Activated T-helper 2 cell treated with anti-CD3 and anti-CD28 coated beads, Interferon-gamma antibody, Interleukin-2, Interleukin-4, amounts not matched to agents 10 μg/mL and 5 μg/mL and 100 μg/mL, durations not matched to agents 14 hours and 24 hours and 36 hours (primary cell): ENCODE measurements at places on chromosomes 2 and 18. TPM values are rescaled to one million over a fixed set of nuclear protein-coding genes. Genes with fewer than 3 reads are reported as not detected.

GRCh38 chr2:175035806-175036205, 30.6 kb upstream of the CHN1 start:
- H3K27me3 ChIP-seq: no peaks in the 10 kb centered on the region
- H3K27ac ChIP-seq: no peak overlapping the region
- no peak for DNase-seq
- H3K4me3 ChIP-seq: no peak overlapping the region
- H3K36me3 ChIP-seq: no peaks in the 10 kb centered on the region

DNA sequence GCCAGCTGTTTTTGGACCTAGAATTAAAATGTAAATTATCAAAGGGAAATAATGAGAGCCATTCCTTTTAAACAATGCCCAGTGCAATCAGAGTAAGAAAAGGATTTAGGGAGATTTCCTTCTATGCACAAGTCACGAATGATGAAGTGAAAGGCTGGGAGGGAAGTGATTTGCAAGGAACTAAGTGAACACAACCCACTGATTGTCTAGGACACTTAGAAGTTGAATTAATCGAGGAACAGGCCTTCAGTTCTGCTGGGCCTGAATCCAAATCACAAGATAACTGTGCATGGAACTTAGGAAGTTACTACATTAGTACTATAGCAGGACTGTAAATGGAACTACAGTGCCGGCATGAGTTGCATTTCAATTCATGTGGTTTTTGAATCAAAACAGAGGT, 17.7 kb downstream of the MAP2 start:
- no peaks in the 10 kb centered on the region for H3K36me3 ChIP-seq
- no peak overlapping the region for H3K4me3 ChIP-seq
- no peak for DNase-seq
- no peaks in the 10 kb centered on the region for H3K27me3 ChIP-seq
- no peaks in the 10 kb centered on the region for H3K4me1 ChIP-seq
- H3K27ac ChIP-seq: no peak overlapping the region

- no peaks in the 10 kb centered on the region for H3K36me3 ChIP-seq
- no peaks in the 10 kb centered on the region for H3K4me1 ChIP-seq
- no peak overlapping the region for H3K4me3 ChIP-seq
- no peak overlapping the region for H3K27ac ChIP-seq
- H3K27me3 ChIP-seq: no peaks in the 10 kb centered on the region
These were observed 477.3 kb downstream of the MBD2 start for GRCh38 chr18:53747210-53747609.

DNA sequence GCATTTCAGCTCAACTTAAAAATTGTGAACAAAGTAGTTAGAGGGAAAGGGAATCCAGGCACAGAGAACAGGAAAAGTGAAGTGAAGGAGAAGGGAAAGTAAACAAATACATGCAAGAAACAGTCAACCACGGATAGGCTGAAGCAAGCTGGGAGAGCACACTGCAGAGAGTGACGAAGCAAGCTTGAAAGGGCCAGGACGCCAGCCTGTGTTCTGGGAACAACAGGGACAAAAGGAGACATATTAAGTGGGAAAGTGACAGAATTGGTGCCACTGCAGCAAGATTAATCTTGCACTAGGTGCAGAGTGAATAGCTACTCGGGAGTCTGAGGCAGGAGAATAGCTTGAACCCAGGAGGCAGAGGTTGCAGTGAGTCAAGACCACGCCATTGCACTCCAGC, 197.3 kb downstream of the SOX11 start:
- no peak overlapping the region for H3K27ac ChIP-seq
- no peaks in the 10 kb centered on the region for H3K4me1 ChIP-seq
- H3K27me3 ChIP-seq: no peaks in the 10 kb centered on the region
- H3K36me3 ChIP-seq: no peaks in the 10 kb centered on the region
- no peak overlapping the region for H3K4me3 ChIP-seq

Gene ASPRV1
- 1.0 and 1.1 TPM in 2 replicates for total RNA-seq

Gene SLC23A3
- 1.3 and 1.9 TPM in 2 replicates for total RNA-seq

Gene PARD6G
- total RNA-seq: 0.21 and 0.23 TPM in 2 replicates
